Forelimb muscle (tissue), 1 donor: ENCODE measurements at places on chromosomes 5 and 9.

DNA sequence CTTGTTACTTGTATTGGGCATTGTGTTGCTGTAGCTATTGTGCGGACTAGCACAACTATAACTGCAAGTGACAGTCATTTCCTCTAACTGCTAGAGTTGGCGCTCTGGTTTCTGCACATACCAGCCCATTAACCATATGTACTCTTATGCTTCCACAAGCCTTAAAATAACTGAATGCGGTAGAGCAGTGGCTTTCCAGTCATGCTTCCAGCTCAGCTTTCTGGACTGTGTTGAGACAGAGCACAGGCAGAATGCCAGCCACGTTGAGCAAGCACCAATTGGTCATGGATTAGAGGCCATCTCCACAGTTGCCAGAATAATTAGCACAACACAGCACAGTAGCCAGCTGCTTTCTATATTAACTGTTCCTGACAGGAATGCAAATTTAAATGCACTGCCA, 12.2 kb downstream of the INVS start:
- DNase-seq: no peak

- no peak for DNase-seq
These were observed 297.7 kb downstream of the PARP8 start for GRCh38 chr5:50963971-50964745.

GRCh38 chr5:58239731-58240130, 220.2 kb downstream of the PLK2 start:
- DNase-seq: no peak

- DNase-seq: no peak
These were observed 62.0 kb downstream of the ANKH start for GRCh38 chr5:14809369-14810155.

DNA sequence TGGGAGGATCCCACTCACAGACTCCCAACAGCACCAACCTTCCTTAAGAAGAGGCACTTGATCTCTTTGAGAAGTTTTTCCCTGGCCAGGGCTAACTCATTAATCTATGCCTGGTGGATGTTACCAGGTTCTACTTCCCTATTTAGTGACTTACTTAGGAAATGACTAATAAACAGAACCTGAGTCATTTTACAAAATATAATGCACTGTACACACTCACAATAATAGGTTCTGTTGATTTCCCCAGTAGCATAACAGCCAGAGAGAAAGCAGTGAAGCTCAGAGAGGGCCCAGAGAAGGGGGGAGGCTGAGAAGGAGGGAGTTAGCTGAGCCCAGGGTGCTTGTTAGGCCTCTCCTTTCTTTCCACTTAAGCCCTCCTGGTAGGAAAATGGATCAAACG, 27.1 kb downstream of the FRMD3 start:
- no peak for DNase-seq

DNA sequence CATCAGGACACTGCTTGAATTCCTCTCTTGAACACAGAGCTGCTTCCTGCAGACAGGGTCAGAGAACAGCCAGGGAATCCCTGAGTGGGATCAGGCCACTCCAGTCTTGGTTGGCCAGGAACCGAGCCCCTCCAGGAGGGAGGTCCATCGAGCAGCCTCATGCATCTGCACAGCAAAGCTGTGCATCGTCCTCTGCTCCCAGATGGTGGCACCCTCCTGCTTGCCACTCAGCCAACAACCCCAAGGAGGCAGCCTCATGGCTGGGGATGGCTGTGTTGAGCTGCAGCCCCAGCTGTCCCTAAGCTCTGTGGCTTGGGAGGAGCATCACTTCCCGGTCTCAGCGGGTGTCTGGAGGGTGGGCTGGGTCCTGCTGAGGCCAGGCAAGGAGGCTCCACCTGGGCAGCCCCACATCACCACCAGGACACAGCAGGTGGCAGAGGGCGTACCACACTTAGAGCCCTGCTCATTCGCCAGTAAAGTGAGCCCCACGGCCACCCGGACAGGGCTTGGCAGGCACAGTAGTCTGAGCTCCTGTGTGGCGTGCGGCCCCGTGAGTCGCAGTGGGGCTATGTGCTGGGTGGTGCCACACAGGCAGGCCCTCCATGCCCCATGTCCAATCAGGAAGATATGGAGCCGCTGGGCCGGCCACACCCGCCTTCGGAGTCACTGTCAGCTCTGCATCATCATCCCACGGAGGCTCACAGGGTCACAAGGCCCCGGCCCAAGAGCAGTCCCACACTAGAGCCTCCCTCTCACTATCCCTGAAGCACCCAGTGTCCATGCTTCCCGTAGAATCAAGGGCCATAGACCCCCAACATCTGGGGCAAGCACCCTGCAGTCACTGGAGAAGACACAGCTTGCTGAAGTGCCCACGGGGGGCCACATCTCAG, 11.9 kb downstream of the LPCAT1 start:
- DNase-seq: no peak
